ENCODE measurements at places on chromosomes 7 and 10.

- DNase-seq = no peak
These were observed 147.3 kb downstream of the PFKFB3 start for GRCh38 chr10:6349846-6350535.

GRCh38 chr7:38168890-38169570 lies 9.0 kb upstream of the STARD3NL start:
- DNase-seq = no peak

- DNase-seq = no peak
These were observed 77.8 kb upstream of the KAT6B start for GRCh38 chr10:74748468-74749031.

DNA sequence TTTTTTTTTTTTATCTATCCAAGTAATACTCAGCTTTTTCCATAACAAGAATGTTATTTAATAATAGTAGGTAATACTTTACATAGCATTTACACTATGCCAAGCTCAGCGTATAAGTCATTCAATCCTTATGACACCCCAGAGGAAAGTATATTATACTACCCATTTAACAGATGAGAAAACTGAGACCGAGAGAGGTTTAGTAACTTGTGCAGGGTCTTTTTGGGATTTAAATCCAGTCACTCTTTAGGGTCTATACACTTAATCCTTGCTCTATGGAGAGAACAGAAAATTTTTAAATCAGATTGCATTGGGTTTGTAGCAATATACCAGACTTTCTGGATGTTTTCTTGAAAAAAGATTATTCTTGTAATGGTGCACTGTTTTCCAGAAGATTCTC lies 192.2 kb downstream of the ARHGAP21 start:
- no peak for DNase-seq
